ENCODE measurements at places on chromosomes 5 and 9.

DNA sequence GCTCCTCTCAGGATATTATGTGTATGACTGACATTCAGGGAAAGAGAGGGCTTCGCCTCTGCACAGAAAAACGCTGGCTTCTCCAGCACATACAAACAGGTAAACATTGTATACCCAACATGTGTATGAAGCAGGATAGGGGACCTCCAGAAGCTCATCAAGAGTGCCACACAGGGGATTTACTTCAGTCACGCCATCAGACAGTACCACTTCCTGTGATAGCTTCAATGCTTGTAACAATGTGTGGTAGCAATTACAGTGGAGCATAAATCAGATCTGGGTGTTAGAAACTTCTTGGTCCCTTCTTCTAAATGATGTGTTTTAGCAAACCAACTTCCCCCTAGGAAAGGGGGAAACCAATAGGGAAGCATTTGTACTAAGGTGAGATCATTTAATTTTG is 160.8 kb downstream of the TSSK1B start:
- DNase-seq, result no peak

- DNase-seq, result no peak
Measured at GRCh38 chr9:90827181-90827871, 25.7 kb downstream of the SYK start.

DNA sequence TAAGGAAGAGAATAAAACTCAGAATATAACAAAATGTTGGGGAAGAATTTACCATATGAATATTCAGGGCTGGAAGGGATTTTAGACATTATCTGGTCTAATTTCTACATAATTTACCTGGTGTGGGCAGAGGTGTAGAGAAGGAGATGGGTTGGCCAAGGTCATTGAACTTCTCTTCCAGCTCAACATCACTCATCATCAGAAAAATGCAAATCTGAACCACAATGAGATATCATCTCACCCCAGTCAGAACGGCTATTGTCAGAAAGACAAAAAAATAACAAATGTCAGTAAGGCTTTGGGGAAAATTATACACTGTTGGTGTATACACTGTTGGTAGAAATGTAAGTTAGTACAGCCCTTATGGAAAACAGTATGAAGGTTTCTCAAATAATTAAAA is 121.7 kb downstream of the PTTG1 start:
- no peak for DNase-seq

DNA sequence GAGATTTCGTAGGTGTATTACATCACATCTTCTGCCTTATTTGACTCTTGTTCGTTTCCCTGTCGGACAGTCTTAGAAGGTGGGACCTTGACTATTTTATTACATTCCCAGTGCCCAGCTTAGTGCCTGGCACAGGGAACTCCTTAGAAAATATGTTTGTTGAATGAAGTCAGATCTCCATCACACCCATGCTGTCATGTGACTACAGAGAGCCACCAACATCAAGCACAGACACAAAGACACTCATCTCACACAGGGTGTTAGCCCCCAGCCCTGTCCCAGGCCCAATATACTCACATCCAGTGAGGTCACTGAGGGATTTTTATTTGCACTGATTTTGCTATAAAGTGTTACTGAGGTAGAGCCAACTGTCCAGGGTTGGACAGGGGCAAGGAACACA is 692 bp upstream of the SRA1 start:
- DNase-seq, result no peak

GRCh38 chr9:78252616-78253015 is 16.7 kb downstream of the CEP78 start:
- no peak for DNase-seq

- no peak for DNase-seq
Measured at GRCh38 chr5:176888016-176888864, 10.9 kb downstream of the HK3 start.

GRCh38 chr5:1983919-1984695 is 101.4 kb upstream of the IRX4 start:
- DNase-seq, result no peak

- peak; percentile 82 for DNase-seq
Measured at GRCh38 chr9:104961238-104961637, 33.3 kb upstream of the ABCA1 start.

DNA sequence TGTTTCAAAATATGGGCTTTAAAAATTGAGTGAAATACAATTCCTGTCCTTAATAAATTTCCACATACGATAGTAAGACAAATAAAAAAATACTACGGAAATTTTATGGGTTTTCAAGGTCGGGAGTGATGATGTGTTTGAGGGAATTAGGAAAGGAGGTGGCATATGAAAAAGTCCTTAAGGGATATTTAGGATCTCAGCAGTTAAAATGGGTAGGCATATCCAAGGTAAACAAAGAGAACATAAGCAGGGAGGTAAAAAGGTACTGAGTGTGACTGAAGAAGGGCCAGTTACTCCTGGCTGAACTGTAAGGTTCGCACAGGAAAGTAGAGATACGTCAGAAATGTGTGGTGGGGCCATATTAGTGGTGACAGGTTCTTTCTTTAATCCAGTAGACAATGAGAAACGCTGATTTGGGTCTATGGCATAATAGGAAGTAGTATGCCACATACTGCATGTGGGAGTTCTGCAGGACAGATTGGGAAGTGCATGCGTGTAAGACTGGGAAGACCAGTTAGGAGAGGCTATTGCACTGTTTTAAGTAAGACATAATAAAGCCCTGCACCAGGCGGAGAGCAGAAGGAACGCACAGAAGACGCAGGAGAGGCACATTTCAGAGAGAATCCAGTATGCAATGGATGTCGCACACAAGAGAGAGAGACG is 937 bp upstream of the HMGCR start:
- DNase-seq, result peak; percentile 82

All from fibroblast of skin of abdomen (primary cell).